ENCODE measurements at places on chromosomes 12 and 14.

DNA sequence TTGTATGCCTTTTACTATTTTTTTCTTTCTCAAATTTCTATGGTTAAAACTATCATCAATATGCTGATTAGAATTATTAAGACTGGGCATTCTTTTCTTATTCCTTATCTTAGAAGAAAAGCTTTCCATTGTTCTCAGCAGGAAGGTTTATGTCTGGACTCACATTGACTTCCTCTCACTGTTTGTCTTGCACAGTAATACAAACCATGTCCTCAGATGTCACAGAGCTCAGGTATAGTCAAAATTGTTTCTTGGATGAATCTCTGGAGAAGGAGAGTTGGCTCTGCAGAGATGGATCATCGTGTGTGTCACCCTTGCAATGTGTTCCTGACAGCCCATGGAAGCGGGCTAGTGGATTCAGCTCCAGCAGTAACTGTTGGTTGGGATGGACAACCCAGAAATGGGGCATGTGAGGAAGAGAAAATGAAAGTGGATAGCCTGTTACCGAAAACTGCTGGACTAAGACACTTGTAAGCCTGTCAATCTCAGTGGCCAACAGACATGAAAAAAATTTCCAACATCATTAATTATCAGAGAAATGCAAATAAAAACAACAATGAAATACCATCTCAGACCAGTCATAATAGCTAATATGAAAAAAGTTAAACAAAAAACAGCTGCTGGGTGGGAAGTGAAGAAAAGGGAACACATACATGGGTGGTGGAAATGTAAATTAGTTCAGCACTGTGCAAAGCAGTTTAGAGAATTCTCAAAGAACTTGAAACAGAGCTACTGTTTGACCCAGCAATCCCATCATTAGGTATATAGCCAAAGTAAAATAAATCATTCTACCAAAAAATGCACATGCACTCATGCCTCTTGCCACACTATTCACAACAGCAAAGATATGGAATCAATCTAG lies 967.8 kb downstream of the TMEM121 start:
- DNase-seq = no peak

DNA sequence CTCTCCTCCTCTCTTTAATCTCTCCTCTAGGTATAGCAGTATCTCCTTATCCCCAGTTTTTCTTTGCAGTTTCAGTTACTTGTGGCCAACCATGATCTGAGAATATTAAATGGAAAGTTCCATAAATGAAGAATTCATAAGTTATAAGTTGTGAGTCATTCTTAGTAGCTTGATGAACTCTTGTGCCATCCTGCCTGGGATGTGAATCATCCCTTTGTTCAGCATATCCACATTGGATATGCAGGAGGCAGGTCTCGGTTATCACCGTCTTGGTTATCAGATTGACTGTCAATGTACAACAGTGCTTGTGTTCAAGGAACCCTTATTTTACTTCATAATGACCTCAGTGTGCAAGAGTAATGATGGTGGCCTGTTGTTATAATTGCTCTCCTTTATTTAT lies 134.0 kb downstream of the TMEM117 start:
- DNase-seq = no peak

GRCh38 chr14:52121441-52121840 lies 52.6 kb upstream of the NID2 start:
- no peak for DNase-seq

DNA sequence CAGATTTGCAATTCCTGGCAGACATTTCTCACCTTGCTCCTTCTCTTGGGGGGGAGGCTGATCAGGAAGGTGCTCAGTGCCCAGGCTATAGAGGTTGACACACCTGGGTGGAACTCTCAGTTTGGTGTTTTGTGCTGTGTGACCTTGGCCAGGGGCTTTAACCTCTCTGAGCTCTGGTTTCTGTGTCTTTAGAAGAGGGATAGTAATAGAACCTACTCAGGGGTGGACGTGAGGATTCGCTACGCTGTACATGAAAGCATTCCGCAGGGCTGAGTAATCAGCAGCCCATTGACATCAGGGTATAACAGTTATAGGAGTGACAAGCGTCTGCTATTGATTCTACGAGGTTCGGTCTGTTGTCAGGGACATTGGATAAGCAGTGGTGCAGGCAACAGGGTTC lies 98.1 kb downstream of the PHETA1 start:
- DNase-seq = no peak

GRCh38 chr14:105145381-105146180 lies 23.0 kb downstream of the JAG2 start:
- no peak for DNase-seq

GRCh38 chr14:99182548-99183250 lies 89.3 kb downstream of the BCL11B start:
- DNase-seq = no peak

DNA sequence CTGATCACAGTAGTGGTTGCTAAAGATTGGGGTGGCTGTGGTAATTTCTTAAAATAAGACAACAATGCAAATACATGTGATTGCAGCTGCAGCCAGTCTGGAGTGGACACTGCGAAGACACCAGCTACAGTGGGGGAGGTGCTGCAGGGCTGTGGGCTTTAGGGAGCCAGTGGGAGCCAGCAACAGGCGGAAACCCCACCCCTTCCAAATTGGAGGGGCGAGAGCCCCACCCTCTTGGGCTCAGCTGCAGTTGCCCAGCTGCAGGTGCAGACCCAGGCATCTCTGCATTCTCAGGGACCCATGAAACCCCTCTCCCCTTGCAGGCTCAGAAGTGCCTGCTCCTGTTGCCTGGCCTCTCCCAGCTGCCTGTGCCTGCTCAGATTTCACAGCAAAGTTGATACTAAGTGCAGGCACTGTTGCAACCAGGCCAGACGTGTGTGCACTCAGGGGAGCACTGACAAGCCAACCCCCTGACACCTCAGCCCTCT lies 104.8 kb downstream of the MYF5 start:
- no peak for DNase-seq

DNA sequence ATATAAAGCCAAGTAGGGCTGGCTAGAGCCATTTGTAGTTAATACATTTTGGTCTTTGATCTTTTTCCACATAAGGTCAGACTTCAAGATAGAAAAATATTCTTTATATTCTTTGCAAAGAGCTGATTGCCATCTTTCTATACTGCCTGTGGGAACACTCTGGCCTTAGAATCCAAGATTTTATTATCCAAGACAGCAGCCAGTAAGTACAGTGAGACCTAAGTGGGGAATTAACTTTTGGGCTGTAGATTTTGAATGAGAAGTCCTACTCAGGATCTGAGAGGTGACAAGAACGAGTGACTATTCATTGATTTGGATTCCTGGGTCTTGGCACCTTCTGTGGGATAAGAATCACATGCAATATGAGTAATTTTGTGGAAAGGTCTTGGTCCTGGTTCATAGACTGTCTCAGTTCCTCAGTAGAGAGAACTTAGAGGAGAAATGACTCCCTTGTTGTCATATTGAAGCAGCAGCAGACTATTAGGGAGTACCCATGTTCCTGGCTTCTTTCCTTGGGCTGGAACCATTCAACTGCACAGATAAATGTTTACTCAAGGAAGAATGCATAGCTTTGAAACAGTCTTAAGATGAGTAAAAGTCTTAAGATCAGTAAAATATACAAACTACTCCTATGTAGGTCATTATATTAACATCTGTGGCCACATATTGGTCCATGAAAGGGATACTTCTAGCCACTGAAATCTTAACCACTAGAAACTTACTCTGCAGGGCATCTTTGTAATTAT lies 353.8 kb downstream of the RAD51B start:
- no peak for DNase-seq

GRCh38 chr14:74611650-74612349 lies at the start of gene LTBP2:
Gene LTBP2, minus strand, starts transcription at chr14:74612237. Its CDS starts 293 bp downstream, at chr14:74611944.
- DNase-seq = no peak

DNA sequence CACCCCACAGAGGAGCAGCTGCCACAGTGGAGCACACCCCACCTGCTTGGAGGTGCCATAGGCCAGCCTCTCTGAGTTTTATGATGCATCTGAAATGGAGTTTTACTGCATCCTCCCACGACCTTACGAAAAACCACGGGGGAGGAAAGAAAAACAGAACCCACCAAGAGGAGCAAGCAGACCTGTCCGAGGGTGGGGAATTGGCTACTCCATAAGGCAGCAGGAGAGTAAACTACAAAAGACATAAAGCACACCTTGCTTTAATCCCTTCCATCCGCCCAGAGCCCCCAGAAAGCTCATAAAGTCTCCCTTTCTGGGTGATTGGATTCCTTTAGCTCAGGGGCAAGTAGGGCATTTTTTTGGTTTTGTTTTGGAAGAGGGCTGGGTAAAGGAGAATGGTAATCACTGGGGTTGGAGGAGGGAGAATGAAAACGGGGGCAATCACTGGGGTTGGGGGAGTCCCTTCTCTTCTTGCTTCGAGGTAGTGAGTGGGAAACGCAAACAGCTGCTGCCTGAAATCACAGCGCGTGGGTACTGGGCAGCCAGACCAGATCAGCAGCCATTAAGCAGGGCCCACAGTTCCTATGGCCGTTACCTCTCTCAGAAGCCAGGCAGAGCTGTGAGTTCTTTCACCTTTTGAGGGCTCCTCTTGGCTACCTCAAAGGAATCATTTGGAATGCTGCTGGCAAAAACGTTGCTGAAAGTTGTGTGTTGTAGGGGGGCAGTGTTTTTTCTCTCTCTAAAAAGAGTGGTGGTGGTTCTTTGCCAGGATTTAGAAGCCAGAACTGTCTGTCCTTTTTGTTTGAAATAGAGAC lies 433.6 kb downstream of the ZFP36L1 start:
- DNase-seq = no peak

DNA sequence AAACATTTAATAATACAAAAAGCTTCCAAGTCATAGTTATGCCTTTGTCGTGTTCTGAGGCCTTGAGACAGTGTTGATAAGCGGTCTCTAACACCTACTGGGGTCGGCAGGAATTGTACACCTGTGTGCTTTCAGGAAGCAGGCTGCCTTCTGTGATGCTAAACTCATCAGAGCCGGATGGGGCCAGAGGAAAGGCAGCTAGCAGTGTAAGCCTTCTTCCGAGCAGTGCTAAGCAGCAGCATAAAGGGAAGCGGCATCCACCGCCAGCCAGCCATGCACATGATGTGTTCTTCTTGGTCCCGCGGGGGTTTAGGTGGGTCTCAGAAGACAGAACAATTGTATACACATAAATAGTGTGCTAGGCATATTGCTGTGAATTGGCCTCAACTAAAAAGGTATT lies 159.3 kb downstream of the SLC15A4 start:
- DNase-seq = no peak

DNA sequence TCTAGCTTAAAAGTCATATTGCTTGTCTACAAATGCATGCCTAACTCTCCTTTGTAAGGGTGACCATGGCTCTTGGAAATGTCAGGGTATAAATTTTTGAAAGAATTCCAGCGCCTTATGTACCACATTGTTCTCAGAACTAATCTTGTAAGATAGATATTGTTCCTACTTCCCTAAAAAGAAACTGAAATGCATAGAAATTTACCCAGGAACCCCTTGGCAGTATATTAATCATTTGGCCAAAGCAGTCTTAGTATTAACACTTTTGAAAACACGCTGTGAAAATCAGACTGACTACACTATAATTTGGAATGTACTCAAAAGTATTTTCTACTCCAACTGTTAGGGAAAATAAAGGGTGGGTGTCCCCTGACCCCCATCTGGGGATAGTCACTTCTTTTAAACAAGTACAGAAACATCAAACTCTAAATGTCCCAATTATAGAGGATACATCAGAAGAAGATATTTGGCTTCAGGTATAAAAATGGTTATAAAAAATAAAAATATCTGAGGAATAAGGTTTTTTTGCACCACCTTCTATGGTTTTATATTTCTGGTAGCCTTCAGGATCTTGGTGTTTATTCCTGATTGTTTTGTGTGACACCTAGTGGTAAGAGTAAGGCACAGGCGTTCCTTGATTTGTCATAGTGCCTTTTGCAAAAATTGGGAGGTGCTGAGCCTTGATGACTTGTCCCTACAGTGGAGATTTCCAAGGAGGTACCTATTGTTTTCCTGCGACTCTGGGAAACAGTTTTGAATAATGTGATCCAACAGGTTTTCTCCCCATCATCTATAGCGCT lies 2.2 kb upstream of the NFKBIA start:
- DNase-seq = peak; percentile 69

- DNase-seq = peak; percentile 15
These were observed at the start of gene CPNE6 for GRCh38 chr14:24071144-24071697. Gene CPNE6, plus strand, starts transcription at chr14:24071562. Its CDS starts 1,375 bp downstream, at chr14:24072937.

- peak; percentile 2 for DNase-seq
These were observed 105.8 kb downstream of the PAH start for GRCh38 chr12:102811110-102811737.

DNA sequence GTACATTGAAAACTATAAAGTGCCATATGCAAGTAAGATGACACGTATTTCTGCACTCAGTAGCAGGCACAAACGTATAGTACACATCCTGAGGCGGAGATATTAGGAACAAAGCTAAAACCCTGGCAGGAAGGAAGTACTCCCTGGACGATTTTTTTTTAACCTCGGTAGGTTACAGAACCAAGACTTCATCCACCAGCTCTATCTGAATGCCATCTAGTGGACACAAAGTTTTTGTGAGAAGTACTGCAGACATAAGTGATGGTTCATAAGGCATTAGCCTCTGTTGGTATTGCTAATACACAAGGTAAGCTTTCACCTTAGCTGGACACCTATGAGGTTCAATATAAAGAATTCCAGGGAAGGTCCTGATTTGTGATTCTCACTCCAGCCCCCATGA lies 83.0 kb upstream of the CCDC196 start:
- DNase-seq = peak; percentile 32

GRCh38 chr14:79971330-79971729 lies 240.0 kb downstream of the DIO2 start:
- no peak for DNase-seq

DNA sequence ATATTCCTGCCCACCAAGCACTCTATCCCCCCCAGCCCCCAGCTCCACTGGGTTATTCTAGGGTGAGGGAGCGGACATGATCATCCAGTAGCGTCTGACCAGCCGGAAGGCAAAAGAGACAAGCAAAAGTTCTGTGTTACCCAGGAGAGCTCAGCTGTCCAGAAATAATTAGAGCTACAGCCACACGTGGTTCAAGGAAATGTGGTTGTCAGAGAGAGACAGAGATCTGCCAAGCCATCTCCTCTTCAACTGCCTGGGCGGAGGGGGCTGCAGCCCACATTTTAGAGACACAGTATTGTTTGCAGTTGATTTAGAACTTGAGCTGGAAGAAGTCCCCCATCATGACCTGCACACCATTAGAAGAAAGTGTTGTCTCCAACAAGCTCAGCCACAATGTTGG lies 30.4 kb downstream of the DAO start:
- DNase-seq = no peak

GRCh38 chr14:79011091-79011919 lies 841.1 kb downstream of the NRXN3 start:
- DNase-seq = peak; percentile 15

DNA sequence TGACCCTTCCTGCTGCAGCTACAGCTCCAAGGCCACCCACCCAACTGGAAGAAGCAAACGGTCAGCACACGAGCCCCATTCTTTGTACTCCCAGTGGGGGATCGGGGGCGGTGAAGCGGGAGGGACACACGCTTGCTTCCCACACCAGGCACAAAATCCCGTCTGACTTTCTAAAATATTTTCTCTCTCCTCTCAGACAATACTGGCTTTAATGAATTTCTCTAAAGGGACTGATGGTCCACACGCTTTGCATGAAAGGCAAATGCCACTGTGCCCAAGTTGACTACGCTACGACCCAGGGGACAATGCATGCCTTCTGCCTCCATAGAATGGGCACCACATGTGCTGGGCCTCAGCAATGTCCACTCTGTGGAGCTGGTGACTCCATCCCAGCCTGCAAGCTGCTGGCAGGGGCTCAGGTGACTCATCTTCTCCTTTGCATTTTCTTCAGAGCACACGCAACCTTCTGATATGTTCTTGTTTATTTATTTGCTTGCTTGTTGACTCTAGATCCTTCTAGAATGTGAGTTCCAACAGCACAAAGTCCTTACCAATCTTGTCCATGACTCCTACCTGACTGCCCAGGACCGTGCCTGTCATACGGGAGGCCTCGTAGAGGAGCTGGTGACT lies 15.6 kb downstream of the SYNE3 start:
- DNase-seq = no peak

All from activated CD4-positive, alpha-beta T cell treated with anti-CD3 and anti-CD28 coated beads, Interleukin-2, Interleukin-4, amounts not matched to agents 100 ng/mL and 50 ng/mL, durations not matched to agents 16 hours and 8 hours (primary cell).